Lower leg skin (tissue), 4 donors: ENCODE measurements at places on chromosomes 6 and 20. TPM values are rescaled to one million over a fixed set of nuclear protein-coding genes. Genes with fewer than 3 reads are reported as not detected.

The KHDC1L gene
- not detected for total RNA-seq

The BEND6 gene
- total RNA-seq = 0.42 TPM

The CD24 gene
- 60.9 TPM for total RNA-seq

The PAK5 gene
- 0.46 TPM for total RNA-seq

The OR12D3 gene
- total RNA-seq = not detected

The DCDC2 gene
- total RNA-seq = not detected

The TAGAP gene
- total RNA-seq = 2.1 TPM

The VPS52 gene
- total RNA-seq = 33.3 TPM

The ADTRP gene
- total RNA-seq = 9.1 TPM

The APMAP gene
- 65.1 TPM for total RNA-seq

The IYD gene
- 0.95 TPM for total RNA-seq

The MRPS18A gene
- 56.2 TPM for total RNA-seq

The ASIP gene
- 0.83 TPM for total RNA-seq

The ARFGAP1 gene
- 31.0 TPM for total RNA-seq

The PRSS35 gene
- 0.13 TPM for total RNA-seq

The OPN5 gene
- not detected for total RNA-seq

The ZNF133 gene
- 20.1 TPM for total RNA-seq

The AFG1L gene
- total RNA-seq = 2.1 TPM

The CCN6 gene
- total RNA-seq = 1.3 TPM

The FOXA2 gene
- not detected for total RNA-seq

The FHL5 gene
- total RNA-seq = 14.3 TPM

The NOTCH4 gene
- 10.4 TPM for total RNA-seq

The MAFB gene
- 76.1 TPM for total RNA-seq

The FAM217A gene
- not detected for total RNA-seq

The TCP11 gene
- not detected for total RNA-seq

The RAET1E gene
- 48.5 TPM for total RNA-seq

The PNPLA1 gene
- total RNA-seq = 31.3 TPM

The CALHM6 gene
- total RNA-seq = 2.6 TPM

The HLA-DOB gene
- total RNA-seq = 2.5 TPM

The PTP4A1 gene
- 12.8 TPM for total RNA-seq

The POM121L2 gene
- total RNA-seq = not detected

The SOX18 gene
- 5.8 TPM for total RNA-seq

The TGM3 gene
- 130 TPM for total RNA-seq

The JPH2 gene
- 1.5 TPM for total RNA-seq

The APCDD1L gene
- 1.6 TPM for total RNA-seq

The GPR6 gene
- total RNA-seq = not detected

The GJA1 gene
- 349 TPM for total RNA-seq

The LTB gene
- total RNA-seq = not detected

The ALDH8A1 gene
- 1.9 TPM for total RNA-seq

The MOCS3 gene
- 7.0 TPM for total RNA-seq

The RPP40 gene
- total RNA-seq = 8.8 TPM

The CRISP3 gene
- 17.0 TPM for total RNA-seq

The YIPF3 gene
- total RNA-seq = 86.1 TPM

The CLDN20 gene
- 0.34 TPM for total RNA-seq

The PIM1 gene
- total RNA-seq = 136 TPM

The RNF39 gene
- 104 TPM for total RNA-seq

The TBX18 gene
- total RNA-seq = 8.6 TPM
